Activated CD4-positive, alpha-beta T cell treated with anti-CD3 and anti-CD28 coated beads, Interleukin-2, amount 10 ng/mL, durations not matched to agents 7 days and 5 days (primary cell): ENCODE measurements at places on chromosomes 11 and 22. TPM values are rescaled to one million over a fixed set of nuclear protein-coding genes. Genes with fewer than 3 reads are reported as not detected.

DNA sequence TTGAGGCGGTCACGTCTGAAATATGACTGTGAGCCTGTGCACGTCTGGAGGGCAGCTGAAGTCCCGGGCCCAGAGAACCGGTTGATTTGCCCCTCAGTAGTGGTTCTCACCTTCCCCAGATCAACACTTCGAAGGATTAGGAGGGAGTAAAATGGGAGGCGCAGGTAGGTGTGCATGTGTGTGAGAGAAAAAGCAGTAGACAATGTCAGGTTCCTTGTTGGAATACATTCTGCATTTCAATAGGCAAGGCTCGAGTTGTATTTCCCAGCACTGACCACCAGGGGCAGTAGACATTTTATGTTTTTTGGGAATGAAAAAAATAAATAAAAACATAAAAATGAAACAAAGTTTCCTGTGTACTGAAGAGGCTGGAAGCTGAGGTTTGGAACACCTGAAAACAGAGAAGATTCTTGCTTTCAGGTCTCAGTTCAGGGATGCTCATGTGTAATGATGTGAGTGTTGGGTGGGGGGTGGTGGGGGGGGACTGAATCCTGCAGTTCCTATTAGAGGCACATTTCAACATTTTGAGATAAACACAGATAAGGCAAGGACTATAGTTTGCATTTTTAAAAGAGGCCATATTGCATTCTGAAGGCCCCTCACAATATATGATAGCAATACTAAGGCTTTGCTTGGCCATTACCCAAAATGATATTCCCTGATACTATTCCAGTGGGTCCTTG lies 333.9 kb downstream of the CADM1 start:
- DNase-seq = peak; percentile 16
- no peak overlapping the region for H3K27ac ChIP-seq
- peaks cover 2% of the 10 kb centered on the region for H3K27me3 ChIP-seq
- no peaks in the 10 kb centered on the region for H3K36me3 ChIP-seq

DNA sequence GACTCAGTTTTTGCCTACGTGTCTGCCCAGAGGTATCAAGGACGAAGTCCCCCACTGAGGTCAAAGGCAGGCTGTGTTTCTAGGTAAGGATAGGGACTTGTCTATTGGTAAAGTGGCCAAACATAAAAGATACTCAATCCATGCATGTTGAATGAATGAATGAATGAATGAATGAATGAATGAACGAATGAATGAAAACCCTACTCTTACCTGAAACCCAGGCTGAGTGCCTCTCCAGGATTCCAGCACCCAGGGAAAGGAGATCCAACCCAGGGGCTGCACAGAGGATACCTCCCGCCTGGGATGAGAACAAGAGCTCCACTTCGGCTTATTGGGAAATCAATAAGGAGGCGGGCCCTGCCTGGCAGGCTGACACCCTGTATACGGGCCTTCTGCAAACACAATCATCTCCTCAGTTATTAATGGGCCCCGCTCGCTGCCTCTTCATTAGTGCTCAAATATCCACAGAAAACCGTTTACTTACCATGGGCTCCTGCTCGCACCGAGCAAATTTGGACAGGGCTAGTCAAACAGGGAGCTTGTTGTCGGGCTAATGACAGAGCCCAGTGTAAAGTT lies 177.4 kb downstream of the BUD13 start:
- no peaks in the 10 kb centered on the region for H3K36me3 ChIP-seq
- no peak for DNase-seq
- no peaks in the 10 kb centered on the region for H3K4me1 ChIP-seq
- no peak overlapping the region for H3K27ac ChIP-seq
- no peak overlapping the region for H3K4me3 ChIP-seq

Gene P2RX6
- 0.27 TPM for total RNA-seq

DNA sequence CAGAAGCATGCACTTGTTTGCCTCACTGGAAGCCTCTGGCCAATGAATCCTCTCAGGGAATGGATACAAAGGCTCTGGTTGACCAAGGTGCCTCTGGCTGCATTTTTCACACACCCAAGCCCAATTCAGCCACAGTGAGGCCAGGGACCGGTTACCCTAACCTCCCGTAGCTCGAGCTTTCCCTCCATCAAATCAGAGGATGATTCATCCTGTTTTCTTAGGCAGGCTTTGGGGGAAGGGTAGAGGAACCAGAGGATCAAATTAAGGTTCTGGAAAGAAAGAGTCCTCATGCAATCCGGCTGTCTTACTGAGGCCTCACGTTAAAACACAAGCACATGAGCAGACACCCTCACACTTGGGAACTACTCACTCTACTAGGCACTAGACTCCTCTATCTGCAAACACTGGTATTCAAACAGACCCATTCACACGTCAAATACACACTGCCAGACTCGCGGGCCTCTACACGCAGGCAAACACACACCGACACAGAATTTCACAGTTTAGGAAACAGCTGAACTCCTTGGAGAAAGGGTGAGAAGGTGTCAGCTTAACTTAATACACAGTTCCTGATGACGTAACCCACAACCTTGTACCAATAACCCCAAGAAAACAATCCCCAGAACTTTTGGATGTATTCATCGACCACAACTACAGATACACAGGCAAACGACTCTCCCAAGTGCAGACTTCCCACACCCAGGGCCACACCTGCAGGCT lies 12.4 kb downstream of the NRXN2 start:
- H3K36me3 ChIP-seq = no peaks in the 10 kb centered on the region
- H3K27me3 ChIP-seq = peaks cover 56% of the 10 kb centered on the region
- no peak overlapping the region for H3K27ac ChIP-seq
- H3K4me3 ChIP-seq = no peak overlapping the region
- no peak for DNase-seq

DNA sequence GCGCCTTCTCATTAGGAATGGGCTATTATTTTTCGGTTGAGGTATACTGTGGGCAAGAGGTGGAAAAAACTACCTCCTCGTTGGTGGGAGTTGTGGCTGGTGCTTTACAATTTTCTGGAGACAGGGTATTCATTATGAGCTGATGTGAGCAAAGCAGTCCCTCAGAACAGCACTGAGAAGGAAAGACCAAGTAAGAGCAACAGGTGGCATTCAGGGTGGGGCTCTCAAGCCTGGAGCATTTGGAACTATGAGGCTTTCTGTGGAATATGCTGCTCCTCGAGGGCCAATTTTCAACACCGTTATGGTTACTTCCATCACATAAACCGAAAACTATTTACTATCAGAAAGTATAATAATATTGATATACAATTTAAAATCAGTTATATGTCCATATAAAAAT lies 3.7 kb downstream of the SNX19 start:
- H3K36me3 ChIP-seq = peaks cover 66% of the 10 kb centered on the region
- no peak for DNase-seq
- H3K27me3 ChIP-seq = no peaks in the 10 kb centered on the region
- H3K4me1 ChIP-seq = peaks cover 35% of the 10 kb centered on the region
- H3K4me3 ChIP-seq = no peak overlapping the region

GRCh38 chr22:43824724-43825420 lies 12.8 kb upstream of the EFCAB6 start:
- no peak overlapping the region for H3K4me3 ChIP-seq
- H3K27me3 ChIP-seq = no peaks in the 10 kb centered on the region
- no peaks in the 10 kb centered on the region for H3K36me3 ChIP-seq
- no peak for DNase-seq

Gene IRAG1
- total RNA-seq = not detected

DNA sequence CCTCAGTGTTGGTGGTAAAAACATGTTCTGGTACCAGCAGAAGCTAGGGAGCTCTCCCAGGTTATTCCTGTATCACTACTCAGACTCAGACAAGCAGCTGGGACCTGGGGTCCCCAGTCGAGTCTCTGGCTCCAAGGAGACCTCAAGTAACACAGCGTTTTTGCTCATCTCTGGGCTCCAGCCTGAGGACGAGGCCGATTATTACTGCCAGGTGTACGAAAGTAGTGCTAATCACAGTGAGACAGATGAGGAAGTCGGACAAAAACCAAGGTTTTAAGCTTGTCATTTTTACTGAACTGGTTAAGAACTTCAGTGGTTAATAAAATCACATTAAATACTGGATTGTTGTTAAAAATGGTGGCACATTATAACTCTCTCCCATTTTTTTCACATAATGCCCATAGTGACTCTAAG lies 42.6 kb upstream of the VPREB1 start:
- H3K27me3 ChIP-seq = peaks cover 4% of the 10 kb centered on the region
- no peak overlapping the region for H3K4me3 ChIP-seq
- no peaks in the 10 kb centered on the region for H3K36me3 ChIP-seq
- no peak overlapping the region for H3K27ac ChIP-seq
- peaks cover 6% of the 10 kb centered on the region for H3K4me1 ChIP-seq

DNA sequence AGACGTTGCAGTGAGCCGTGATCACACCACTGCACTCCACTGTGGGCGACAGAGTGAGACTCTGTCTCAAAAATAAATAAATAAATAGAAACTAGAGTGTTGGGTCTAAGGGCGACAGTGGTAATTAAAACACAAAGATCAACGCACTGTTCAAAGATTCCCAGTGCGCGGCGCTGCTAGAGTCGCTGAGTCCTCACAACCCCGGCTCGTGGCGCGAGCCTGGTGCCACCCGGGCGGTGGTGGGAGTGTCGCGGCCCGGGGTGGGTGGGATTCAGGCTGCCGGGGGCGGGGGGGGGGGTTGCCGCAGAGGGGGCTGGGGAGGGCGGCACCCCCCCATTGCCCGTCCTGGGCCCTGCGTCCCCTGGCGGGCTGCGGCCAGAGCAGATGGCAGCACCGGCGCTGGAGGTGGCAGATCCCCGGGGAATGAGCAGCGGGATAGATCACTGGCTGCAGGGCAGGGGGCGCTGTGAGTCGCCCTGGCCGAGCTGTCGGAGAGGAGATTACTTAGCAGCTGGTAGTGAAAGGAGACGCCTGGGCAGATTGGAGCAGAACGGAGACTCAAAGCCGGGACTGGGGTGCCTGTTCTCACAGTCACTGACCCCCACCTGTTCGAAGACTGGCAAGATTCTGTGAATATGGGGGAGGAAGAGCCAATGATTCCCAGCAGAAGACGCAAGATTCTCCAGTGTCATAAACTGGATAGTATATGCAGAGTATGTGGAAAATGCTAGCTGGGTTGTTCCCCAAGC lies 30.2 kb upstream of the APOBEC3A start:
- peaks cover 3% of the 10 kb centered on the region for H3K4me1 ChIP-seq
- H3K4me3 ChIP-seq = no peak overlapping the region
- DNase-seq = no peak
- peaks cover 41% of the 10 kb centered on the region for H3K27me3 ChIP-seq

DNA sequence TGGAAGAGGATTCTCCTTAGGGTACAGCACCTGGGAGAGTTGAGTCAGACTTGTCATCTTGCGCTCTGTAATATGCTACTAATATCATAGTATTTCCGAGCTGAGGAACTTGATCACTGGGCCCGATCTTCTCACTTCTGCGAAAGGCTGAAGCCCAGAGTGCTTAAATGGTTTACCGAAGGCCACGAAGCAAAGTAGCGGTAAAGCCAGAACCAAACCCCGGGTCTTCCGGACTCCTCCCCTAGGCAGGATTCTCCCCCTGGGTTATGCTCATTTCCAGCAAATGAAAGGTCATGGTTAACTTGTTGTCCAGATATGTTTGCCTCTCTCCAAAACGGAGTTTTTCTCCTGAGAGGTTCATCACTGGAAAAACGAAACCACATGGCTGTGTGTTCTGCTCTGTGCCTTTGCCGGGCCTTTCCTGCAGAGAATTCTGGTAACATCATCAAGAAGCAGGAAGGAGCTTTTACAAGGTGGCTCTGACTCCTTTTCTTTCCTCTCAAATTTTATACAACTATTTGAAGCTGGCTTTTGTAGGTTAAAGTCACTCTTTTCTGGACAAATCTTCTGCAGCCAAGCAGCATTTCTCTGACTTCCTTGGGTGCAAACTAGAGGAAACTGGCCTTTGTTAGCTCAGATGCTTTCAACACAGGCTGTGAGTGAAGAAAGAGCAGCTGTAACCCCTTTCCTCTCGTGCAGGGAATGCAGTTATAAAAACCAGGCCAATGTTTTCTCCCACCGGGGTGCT lies 35.5 kb downstream of the UBASH3B start:
- peak overlapping the region; percentile 64 for H3K4me3 ChIP-seq
- peaks cover 8% of the 10 kb centered on the region for H3K36me3 ChIP-seq
- peak overlapping the region; percentile 86 for H3K27ac ChIP-seq
- peak; percentile 18 for DNase-seq
- H3K27me3 ChIP-seq = no peaks in the 10 kb centered on the region

Gene NAALADL1
- total RNA-seq = 6.3 TPM

- H3K36me3 ChIP-seq = no peaks in the 10 kb centered on the region
- peaks cover 5% of the 10 kb centered on the region for H3K27me3 ChIP-seq
- no peak for DNase-seq
- no peaks in the 10 kb centered on the region for H3K4me1 ChIP-seq
- H3K27ac ChIP-seq = no peak overlapping the region
- no peak overlapping the region for H3K4me3 ChIP-seq
Observed at GRCh38 chr11:134559602-134559962, 147.5 kb upstream of the B3GAT1 start.

GRCh38 chr11:43359422-43359818 lies 700 bp downstream of the TTC17 start:
- peak overlapping the region; percentile 99 for H3K27ac ChIP-seq
- peak overlapping the region; percentile 96 for H3K4me3 ChIP-seq
- H3K27me3 ChIP-seq = no peaks in the 10 kb centered on the region
- peaks cover 43% of the 10 kb centered on the region for H3K4me1 ChIP-seq

GRCh38 chr11:134862105-134862502 lies 450.1 kb upstream of the B3GAT1 start:
- H3K4me1 ChIP-seq = no peaks in the 10 kb centered on the region
- no peaks in the 10 kb centered on the region for H3K36me3 ChIP-seq
- H3K4me3 ChIP-seq = no peak overlapping the region
- DNase-seq = no peak
- no peak overlapping the region for H3K27ac ChIP-seq

Gene OR51F2
- not detected for total RNA-seq

DNA sequence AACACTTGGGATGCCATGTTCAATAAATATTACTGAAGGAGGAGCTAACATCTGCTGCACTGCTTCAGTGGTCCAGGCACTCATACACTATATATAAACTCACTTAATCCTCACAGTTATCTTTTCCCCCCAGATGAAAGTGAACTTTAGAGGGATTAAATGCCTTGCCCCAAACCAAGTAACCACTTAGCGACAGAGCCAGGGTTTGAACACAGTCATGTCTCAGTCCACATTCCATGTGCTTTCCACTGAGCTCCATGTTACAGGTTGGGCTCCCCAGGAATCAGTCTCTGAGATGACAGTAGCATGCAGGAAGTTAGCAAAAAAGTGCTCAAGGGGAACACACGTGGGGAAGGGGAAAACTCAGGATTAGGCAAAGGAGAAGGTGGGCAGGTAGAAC lies 59.3 kb downstream of the ENDOD1 start:
- no peaks in the 10 kb centered on the region for H3K36me3 ChIP-seq
- H3K4me1 ChIP-seq = peaks cover 45% of the 10 kb centered on the region
- H3K4me3 ChIP-seq = no peak overlapping the region
- DNase-seq = no peak
- H3K27me3 ChIP-seq = peaks cover 15% of the 10 kb centered on the region
- no peak overlapping the region for H3K27ac ChIP-seq

GRCh38 chr11:12914400-12914912 lies 94.7 kb upstream of the RASSF10 start:
- H3K27ac ChIP-seq = no peak overlapping the region
- H3K36me3 ChIP-seq = no peaks in the 10 kb centered on the region
- H3K4me3 ChIP-seq = no peak overlapping the region
- peaks cover 5% of the 10 kb centered on the region for H3K27me3 ChIP-seq
- no peaks in the 10 kb centered on the region for H3K4me1 ChIP-seq
